ENCODE measurements at places on chromosomes 16 and 17.

DNA sequence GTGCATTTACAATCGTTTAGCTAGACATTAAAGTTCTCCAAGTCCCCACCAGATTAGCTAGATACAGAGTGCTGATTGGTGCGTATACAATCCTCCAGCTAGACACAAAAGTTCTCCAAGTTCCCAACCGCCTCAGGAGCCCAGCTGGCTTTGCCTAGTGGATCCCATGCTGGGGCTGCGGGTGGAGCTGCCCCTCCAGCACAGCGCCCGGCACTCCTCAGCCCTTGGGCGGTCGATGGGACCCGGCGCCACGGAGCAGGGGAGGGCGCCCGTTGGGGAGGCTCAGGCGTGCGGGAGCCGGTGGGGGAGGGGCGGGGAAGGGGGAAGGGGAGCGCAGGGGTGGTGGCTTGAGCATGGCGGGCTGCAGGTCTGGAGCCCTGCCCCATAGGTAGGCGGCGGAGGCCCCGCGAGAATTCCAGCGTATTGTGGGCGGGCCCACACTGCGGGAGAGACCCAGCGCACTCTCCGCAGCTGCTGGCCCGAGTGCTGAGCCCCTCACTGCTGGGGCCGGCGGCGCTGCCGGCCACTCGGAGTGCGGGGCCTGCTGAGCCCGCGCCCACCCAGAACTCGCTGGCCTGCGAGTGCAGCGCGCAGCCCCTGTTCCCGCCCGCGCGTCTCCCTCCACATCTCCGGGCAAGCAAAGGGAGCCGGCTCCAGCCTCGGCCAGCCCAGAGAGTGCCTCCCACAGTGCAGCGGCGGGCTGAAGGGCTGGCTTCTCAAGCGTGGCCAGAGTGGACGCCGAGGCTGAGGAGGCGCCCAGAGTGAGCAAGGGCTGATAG lies 907.5 kb downstream of the CDH8 start:
- no peak for DNase-seq

DNA sequence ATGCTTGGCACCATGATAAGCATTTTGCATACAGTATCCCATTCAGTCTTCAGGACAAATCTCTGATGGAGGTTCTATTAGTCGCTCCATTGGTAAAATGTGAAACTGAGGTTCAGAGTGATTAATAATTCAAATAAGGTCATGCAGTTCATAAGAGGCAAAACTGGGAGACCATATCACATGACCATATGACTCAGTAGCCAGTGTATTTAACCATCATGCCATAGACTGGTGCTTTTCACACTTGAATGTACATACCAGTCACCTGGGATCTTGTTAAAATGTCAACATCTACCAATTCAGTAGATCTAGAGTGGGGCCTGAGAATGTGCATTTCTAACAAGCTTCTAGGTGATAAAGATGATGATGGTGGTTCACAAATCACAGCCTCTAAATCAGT lies 4.3 kb downstream of the ACSM3 start:
- no peak for DNase-seq

DNA sequence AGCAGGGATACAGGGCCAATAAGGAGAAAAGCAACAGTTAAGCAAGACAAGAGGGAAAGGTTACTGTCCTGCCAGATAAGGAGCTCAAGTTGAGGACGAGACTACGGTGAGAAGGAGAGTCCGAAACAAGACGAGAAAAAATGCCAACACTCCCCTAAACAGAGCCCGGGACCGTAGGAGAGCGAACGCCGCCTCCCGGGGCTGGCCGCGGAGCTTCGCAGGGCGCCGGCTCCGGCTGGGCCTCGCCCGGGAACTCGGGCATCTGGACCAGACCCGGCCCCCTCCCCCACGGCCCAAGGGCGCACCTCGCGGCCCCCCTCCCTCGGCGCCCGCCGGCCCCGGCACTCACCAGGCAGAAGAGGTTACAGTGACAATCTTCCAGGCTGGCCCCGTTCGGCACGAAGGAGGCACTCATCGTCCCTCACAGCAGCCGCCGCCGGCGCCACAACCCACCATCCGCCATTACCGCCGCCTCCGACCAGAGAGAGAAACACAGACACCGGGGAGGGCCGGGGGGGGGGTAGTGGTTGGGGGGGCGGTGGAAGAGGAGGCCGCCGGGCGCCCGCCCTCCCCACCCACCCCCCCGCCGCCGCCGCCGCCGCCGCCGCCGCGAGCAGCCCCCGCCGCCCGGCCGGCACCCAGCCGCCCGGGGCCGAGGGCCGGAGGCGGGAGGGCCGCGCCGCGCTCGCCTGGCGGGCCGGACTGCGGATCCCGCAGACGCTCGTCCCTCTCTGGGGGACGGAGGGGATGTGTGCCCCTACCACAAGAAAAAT lies at the start of gene MED13:
Gene MED13, minus strand, starts transcription at position 488 of the 773 bp plus-strand sequence. Its CDS starts 73 bp downstream, at position 415.
- DNase-seq, result peak; percentile 36

- no peak for DNase-seq
These were observed 324.2 kb downstream of the PMP22 start for GRCh38 chr17:14940938-14941265.

- no peak for DNase-seq
These were observed 123.9 kb downstream of the C16orf78 start for GRCh38 chr16:49497466-49497865.

Data from stimulated activated CD8-positive, alpha-beta memory T cell treated with anti-CD3 and anti-CD28 coated beads, Interleukin-12 subunit alpha, Interleukin-12 subunit beta, amount 100 ng/mL, for 1 hour (primary cell).